H54 (cell line): ENCODE measurements at places on chromosomes 3 and 15.

DNA sequence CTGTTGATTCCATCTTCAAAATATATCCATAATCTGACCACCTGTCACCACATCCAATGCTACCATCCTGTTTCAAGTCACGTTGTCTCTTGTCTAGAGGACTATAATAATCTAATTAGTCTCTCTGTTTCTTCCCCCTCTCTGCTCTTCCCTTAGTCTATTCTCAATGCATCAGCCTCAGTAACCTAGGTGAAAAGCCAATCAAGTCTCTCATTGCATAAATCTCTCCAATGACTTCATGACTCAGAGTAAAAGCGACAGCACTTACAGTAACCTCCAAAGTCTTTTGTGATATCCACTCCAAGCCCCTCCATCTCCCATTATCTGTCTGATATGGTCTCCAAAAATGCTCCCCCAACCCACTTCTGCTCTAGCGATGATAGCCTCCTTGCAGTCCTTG lies 7.2 kb downstream of the UBA3 start:
- DNase-seq: no peak

DNA sequence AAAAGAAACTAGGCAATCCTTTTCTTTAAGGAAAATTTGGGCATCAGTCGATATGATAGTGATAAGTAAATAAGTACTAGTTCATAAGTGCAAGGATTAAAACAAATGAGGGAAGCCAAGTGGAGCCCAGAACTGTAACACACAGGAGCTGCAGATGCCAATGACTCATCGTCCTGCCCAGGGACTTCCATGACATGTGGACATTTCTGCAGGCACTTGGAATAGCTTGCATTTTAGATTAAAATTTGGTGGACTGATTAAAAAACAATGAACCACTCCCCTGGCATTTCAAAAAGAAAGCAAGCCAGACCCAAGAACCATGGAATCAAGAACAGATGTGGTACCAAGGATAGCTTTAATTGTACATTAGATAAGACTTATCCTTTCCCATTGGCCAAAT lies 2.9 kb downstream of the SAMD7 start:
- peak; percentile 6 for DNase-seq

DNA sequence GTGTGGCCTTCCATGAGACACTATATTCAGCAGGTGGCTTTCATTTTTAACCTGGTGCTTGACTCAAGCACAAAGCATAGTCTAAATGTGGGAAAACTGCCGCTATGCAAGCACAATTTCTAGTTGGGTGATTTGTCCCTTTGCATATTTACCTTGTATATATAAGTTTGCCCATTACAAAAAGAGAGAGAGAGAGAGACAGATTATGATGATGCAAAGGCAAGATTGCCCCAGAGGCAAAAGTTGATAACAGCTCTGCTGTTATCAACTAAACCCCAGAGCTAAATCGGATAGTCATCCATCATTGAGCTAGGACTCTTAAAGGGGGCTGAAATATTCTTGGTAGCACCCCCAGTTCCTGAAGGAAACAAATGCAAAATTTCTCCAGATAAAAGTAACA lies 141.5 kb downstream of the AQP9 start:
- DNase-seq: no peak

DNA sequence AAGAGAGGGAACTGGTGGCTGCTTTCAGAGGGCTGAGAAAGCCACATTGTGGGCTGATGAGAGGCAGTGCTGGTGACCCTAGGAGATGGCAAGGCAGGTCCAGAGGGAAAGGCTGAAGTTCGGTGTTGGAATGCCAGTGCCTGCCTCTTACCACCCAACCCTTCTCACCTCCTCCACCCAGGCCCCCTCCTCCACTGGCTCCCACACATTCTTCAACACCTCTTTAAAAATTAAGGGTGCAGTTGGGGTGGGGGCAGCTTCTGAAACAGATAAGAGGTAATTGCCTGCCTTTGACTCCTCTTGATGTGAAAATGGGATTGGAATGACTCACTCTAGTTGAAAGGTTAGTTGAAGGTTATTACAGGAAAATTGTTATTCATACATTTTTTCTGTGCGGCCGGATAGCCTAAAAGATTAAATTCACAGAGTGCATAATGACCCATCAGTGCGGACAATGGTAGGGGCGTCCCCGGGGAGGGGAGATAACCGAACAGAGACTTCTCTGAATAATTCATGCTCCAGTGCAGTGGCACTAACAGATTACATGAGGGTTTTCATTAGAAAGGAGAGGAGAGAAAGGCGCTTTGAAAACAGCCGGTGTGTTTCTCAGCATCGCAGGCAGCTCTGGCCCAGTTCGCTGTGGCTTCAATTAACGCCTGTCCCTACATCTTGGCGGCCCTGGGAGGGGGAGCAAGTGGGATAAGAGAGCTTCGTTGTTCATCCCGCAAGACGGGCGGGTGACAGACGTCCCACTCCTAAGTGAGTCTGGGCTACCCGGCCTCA lies 212.4 kb downstream of the TLE3 start:
- no peak for DNase-seq

GRCh38 chr3:39381432-39381831 lies 1.7 kb upstream of the SLC25A38 start:
- no peak for DNase-seq
